Natural killer cell (primary cell): ENCODE measurements at places on chromosomes 4 and X.

DNA sequence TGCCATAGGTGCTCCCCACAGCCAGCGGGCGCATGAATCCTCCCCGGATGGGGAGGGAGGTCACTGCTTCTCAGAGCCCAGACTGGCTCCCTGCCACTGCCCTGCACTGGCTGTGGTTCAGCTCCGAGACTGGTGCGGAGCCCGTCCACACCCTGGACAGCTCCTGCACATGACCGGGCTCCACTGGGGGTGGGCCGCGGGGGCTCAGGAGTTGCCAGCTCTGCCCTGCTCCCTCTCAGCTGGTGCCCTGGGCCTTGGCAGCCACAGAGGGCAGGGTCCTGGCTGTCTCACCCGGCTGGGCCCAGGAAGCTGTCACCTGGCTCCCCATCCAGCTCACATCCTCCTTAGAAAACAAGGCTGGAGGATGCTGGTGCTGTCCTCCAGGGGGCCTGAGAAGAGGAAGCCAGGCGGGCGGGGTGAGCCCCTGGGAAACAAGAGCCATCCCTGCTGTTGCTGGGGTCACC is 64.9 kb upstream of the ADRA2C start:
- no peaks in the 10 kb centered on the region for H3K27me3 ChIP-seq
- no peak for DNase-seq
- H3K4me1 ChIP-seq, result no peaks in the 10 kb centered on the region
- no peak overlapping the region for H3K27ac ChIP-seq

- H3K27me3 ChIP-seq, result no peaks in the 10 kb centered on the region
- H3K27ac ChIP-seq, result no peak overlapping the region
- peak; percentile 77 for DNase-seq
- H3K4me3 ChIP-seq, result no peak overlapping the region
- H3K4me1 ChIP-seq, result peaks cover 13% of the 10 kb centered on the region
These were observed 25.1 kb downstream of the SETD7 start for GRCh38 chr4:139530833-139531427.

- DNase-seq, result no peak
- H3K27me3 ChIP-seq, result no peaks in the 10 kb centered on the region
- no peak overlapping the region for H3K4me3 ChIP-seq
- no peaks in the 10 kb centered on the region for H3K36me3 ChIP-seq
- no peaks in the 10 kb centered on the region for H3K4me1 ChIP-seq
These were observed 69.3 kb upstream of the HMX1 start for GRCh38 chr4:8940792-8941491.

DNA sequence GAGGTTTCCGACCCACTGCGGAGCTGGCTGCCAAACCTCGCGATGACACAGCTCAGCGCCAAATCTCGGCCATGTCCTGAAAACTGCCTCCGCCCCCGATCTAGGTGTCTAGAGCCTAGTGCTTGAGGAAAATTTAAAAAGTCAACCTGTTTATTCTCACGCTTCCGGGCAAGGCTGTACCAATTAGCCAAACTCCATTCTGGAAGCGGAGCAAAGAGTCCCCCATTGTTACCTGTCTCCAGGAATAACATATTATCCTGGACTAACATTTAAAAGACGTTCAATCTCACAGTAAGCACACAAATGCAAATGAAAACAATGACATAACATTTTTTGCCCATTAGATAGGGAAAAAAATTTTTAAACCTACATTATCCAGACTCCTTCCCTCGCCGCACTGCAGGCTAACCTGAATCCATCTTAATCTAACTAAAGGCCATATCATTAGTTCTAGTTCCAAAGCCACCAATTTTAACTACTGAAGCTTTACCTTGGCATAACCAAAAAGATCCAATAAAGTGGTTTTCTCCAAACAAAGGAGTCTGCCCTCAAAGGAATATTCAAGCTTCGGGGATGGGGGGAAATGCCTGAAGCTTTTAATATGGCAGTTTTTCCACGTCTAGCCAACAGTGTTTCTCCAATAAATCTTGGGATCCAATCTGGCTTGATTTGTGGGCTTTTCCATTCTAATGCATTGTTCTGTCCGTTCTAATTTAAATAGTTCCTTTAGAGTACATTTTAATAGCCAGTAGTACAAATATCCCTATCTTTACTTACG is 1.9 kb downstream of the HUWE1 start:
- H3K4me3 ChIP-seq, result peak overlapping the region; percentile 80
- peaks cover 12% of the 10 kb centered on the region for H3K4me1 ChIP-seq
- peak overlapping the region; percentile 90 for H3K27ac ChIP-seq
- no peak for DNase-seq
- no peaks in the 10 kb centered on the region for H3K27me3 ChIP-seq

DNA sequence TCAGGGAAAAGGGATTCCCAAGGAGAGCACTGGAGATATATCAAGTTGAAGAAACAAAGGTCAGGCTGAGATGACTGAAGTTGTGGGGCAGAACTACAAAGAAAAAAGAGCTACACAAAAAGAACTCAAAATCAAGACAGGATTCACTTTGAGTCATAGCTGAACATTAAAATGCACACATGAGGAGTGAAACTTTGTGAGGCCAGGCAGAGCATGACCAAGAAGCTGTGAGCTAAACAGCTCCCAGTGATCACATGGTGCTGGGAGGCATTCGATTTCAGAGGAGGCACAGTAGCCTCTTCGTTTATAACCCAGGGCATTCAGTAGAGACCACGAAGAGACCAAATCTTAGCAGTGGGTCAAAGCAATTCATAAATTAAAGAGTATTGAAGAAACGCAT is 145.3 kb downstream of the ATRX start:
- DNase-seq, result no peak
- no peaks in the 10 kb centered on the region for H3K4me1 ChIP-seq
- H3K27me3 ChIP-seq, result no peaks in the 10 kb centered on the region
- no peak overlapping the region for H3K27ac ChIP-seq
- peaks cover 14% of the 10 kb centered on the region for H3K36me3 ChIP-seq

DNA sequence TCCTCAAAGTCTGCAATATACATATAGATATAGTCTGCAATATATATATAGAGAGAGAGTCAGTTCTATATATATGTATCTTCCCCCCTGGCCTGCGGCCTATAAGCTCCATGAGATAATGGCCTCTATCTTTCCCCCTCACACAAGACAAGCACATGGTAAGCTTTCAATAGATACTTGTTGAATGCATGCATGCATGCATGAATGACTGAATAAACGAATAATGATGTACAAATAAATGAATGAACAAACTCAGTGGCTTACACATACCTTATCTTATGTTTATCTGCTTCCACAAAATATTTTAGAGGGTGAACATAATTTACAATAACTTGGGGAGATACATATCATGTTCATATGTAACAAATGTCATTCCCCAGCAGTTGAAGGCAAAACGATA is 6.3 kb upstream of the GPM6A start:
- no peaks in the 10 kb centered on the region for H3K27me3 ChIP-seq
- DNase-seq, result no peak
- H3K4me1 ChIP-seq, result no peaks in the 10 kb centered on the region
- no peaks in the 10 kb centered on the region for H3K36me3 ChIP-seq

GRCh38 chr4:172785613-172786012 is 383.0 kb upstream of the GALNT7 start:
- no peaks in the 10 kb centered on the region for H3K4me1 ChIP-seq
- H3K27ac ChIP-seq, result no peak overlapping the region
- no peaks in the 10 kb centered on the region for H3K36me3 ChIP-seq
- H3K4me3 ChIP-seq, result no peak overlapping the region
- no peak for DNase-seq
- H3K27me3 ChIP-seq, result no peaks in the 10 kb centered on the region

DNA sequence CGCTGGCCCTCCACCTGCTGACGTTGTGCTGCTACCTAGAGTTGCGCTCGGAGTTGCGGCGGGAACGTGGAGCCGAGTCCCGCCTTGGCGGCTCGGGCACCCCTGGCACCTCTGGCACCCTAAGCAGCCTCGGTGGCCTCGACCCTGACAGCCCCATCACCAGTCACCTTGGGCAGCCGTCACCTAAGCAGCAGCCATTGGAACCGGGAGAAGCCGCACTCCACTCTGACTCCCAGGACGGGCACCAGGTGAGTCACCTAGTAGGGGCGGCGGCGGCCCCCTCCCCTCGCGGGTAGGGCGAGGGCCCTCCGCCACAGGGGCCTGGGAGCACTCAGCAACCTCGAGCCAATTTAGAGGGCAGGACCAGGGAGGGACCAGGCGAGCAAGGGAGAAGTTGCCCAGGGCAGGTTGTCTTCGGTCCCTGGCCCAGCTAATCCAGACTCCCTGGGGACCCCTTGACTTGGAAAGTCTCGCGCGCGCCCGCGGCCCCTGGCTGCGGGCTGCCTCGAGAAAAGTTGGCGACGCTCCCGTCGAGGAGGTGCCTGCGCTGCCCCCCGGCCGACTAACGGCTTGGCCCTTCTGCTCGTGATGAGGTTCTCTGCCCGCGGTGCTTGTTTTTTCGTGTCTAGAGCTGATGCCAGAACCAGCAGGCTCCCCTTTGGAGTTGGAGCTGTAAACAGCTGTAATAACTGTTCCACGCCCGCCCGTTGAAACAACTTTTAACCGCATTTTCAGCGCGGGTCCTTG is 717 bp downstream of the EDA start:
- H3K4me3 ChIP-seq, result no peak overlapping the region
- no peaks in the 10 kb centered on the region for H3K36me3 ChIP-seq
- no peak overlapping the region for H3K27ac ChIP-seq
- peaks cover 3% of the 10 kb centered on the region for H3K27me3 ChIP-seq
- peaks cover 5% of the 10 kb centered on the region for H3K4me1 ChIP-seq

- no peaks in the 10 kb centered on the region for H3K4me1 ChIP-seq
- no peak overlapping the region for H3K4me3 ChIP-seq
- no peak overlapping the region for H3K27ac ChIP-seq
- no peak for DNase-seq
- no peaks in the 10 kb centered on the region for H3K27me3 ChIP-seq
- H3K36me3 ChIP-seq, result no peaks in the 10 kb centered on the region
These were observed 237.8 kb downstream of the EVC2 start for GRCh38 chr4:5470318-5471198.

DNA sequence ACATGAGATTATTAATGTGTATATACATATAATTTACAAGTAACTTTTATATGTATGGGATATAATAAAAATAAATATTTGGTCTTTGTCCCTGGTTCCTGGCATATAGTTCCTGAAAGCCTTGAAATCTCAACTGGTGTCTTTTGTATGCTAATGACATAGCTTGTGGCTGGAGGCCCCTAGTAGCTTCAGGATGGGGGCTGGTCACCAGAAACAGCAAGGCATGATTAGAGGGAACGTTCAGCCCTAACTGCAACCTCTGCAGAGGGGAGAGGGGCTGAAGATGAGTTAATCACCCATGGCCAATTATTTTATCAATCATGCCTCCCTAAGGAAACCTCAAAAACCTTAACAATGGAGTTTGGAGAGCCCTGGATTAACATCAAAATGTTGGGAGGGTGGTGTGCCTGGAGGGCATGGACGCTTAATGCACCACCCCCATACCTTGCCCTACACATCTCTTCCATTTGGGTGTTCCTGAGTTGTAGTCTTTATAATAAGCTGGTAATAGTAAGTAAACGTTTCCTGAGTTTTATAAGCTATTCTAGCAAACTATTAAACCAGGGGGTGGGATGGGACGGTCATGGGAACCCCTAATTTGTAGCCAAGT is 21.3 kb downstream of the PIN4 start:
- H3K4me3 ChIP-seq, result no peak overlapping the region
- H3K27me3 ChIP-seq, result no peaks in the 10 kb centered on the region
- DNase-seq, result no peak
- peaks cover 2% of the 10 kb centered on the region for H3K36me3 ChIP-seq
- no peak overlapping the region for H3K27ac ChIP-seq
- H3K4me1 ChIP-seq, result no peaks in the 10 kb centered on the region

- H3K4me3 ChIP-seq, result no peak overlapping the region
- H3K4me1 ChIP-seq, result no peaks in the 10 kb centered on the region
- DNase-seq, result no peak
- H3K36me3 ChIP-seq, result no peaks in the 10 kb centered on the region
- H3K27me3 ChIP-seq, result no peaks in the 10 kb centered on the region
These were observed 311.4 kb downstream of the MAPK10 start for GRCh38 chr4:86048426-86048825.

DNA sequence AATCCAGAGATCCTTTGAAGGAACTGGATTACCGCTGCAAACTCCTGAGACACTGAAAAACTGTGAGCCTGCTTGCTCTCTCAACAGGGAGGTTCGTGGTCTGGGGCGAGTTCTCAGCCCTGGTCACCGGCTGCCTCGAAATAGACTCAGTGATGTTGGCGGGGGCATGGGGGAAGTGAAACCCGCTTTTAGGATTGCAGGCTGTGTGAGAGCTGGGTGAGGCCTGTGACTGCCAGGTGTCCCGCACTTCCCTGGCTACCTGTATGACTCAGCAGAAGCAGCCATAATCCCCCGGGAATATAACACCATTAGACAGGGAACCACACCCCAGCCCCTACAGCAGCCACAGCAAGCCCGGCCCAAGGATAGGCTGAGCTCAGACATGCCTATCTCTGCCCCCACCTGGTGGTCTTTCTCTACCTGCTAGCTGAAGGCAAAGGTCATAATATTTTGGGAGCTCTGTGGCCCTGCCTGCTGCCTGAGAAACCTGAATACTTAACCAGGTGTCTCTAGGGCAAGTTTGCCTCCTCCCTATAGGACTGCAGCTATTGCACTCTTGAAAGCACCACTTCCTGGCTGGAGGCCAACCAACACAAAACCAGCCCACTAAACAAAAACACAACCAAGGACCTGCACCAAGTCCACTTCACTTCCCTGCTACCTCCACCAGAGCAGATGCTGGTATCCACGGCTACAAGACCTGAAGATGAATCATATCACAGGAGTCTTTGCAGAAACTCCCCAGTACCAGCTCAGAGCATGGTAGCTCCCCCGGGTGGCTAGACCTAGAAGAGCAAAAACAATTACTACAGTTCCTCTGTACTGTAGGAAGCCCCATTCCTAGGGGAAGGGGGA is 202.0 kb downstream of the RRAGB start:
- no peak overlapping the region for H3K27ac ChIP-seq
- no peaks in the 10 kb centered on the region for H3K36me3 ChIP-seq
- DNase-seq, result no peak
- no peaks in the 10 kb centered on the region for H3K27me3 ChIP-seq
- H3K4me3 ChIP-seq, result no peak overlapping the region
- no peaks in the 10 kb centered on the region for H3K4me1 ChIP-seq

GRCh38 chr4:7092026-7092425 is 24.2 kb upstream of the GRPEL1 start:
- H3K4me1 ChIP-seq, result no peaks in the 10 kb centered on the region
- H3K36me3 ChIP-seq, result no peaks in the 10 kb centered on the region
- H3K4me3 ChIP-seq, result no peak overlapping the region
- H3K27me3 ChIP-seq, result peaks cover 2% of the 10 kb centered on the region
- H3K27ac ChIP-seq, result no peak overlapping the region

DNA sequence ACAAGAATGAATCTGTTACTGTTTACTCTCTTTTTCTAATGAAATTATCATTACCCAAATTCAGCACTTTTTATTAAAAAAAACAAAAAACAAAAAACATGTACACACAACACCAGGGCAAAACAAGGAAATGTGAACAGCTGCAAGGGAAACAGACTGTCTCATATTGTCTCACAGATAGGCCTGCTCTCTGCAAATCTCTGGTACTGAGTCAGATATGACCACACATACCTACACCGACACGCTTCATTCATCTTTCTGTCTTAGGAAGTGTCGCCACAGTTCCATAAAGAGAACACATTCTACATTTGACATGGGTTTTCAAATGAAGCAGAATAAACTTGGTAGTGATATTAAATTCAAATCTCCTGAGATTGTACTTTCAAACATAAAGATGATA is 92.2 kb upstream of the GPR34 start:
- no peak overlapping the region for H3K4me3 ChIP-seq
- H3K27ac ChIP-seq, result no peak overlapping the region
- H3K36me3 ChIP-seq, result no peaks in the 10 kb centered on the region
- H3K27me3 ChIP-seq, result no peaks in the 10 kb centered on the region
- DNase-seq, result no peak
- no peaks in the 10 kb centered on the region for H3K4me1 ChIP-seq
